ENCODE measurements at places on chromosomes 2 and 18. TPM values are rescaled to one million over a fixed set of nuclear protein-coding genes. Genes with fewer than 3 reads are reported as not detected.

The IL1RL1 gene
- total RNA-seq, result not detected

The MBD1 gene
- 103 TPM for total RNA-seq

DNA sequence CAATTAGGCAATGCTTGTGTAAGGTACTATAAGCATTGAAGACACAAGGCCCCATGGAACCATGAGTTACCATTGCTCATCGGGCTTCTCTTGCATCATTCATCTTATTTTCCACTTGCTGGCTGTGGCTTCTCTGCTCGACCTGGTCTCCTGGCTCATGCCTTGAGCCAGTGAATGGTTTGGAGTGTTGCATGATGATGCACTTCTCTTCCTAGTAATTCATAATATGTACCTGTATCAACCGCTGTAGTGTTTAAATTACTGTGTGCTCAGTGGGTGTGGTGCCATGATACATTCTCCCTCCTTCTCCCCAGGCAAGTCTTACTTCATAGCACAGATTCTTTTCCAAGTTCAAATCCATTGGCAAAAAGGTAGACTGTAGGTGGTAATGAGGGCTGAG lies 66.8 kb downstream of the ABCA12 start:
- H3K4me3 ChIP-seq, result no peak overlapping the region
- no peaks in the 10 kb centered on the region for H3K27me3 ChIP-seq
- no peak for DNase-seq
- no peak overlapping the region for H3K27ac ChIP-seq

DNA sequence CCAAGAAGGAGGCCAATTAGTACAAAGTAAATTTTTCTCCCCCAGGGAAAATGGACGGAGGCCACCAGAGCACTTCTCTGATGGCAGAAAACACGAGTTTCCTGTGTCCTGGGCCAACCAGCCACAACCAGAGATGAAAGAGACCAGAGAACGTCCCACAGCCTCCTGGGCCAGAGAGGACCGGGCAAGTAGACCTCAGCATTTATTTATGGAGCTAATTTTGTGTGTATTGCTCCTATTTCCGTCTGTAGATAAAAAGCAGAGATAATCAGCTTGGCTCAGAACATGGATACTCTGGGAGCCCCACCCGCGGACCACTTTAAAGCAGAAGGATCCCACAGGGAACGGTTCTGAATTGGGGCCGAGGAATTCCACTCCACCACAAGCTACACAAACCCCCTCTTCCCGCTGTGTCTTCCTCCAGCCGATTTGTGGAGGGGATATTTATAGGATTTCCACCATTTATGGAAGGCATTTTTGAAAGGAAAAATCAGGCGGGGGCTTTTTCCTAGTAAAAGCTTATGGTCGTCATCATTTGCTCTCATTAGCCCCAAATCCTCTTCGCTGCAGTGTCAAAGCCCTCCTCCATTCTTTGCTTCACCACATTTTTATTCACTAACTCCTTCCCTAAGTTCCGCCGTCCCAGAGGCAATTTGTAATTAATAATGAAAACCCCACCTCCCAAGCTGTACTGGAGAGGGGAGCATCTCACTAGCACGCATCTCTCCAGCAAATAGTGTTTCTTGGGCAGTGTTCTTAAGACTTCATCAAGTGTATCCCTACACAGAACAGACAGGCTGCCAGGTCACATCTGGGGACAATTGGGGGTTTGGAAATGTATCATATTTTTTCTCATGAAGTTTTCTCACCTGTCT lies 43.7 kb upstream of the TWIST2 start:
- no peak overlapping the region for H3K27ac ChIP-seq
- no peak overlapping the region for H3K4me3 ChIP-seq

GRCh38 chr2:44299635-44300034 lies 24.4 kb downstream of the SLC3A1 start:
- H3K4me3 ChIP-seq, result no peak overlapping the region
- H3K36me3 ChIP-seq, result no peaks in the 10 kb centered on the region
- H3K27me3 ChIP-seq, result no peaks in the 10 kb centered on the region
- no peak overlapping the region for H3K27ac ChIP-seq
- no peaks in the 10 kb centered on the region for H3K4me1 ChIP-seq
- DNase-seq, result no peak

GRCh38 chr18:12703664-12704063 lies 822 bp downstream of the PSMG2 start:
- DNase-seq, result no peak
- no peaks in the 10 kb centered on the region for H3K27me3 ChIP-seq
- peaks cover 30% of the 10 kb centered on the region for H3K36me3 ChIP-seq
- H3K27ac ChIP-seq, result peak overlapping the region; percentile 95
- peaks cover 25% of the 10 kb centered on the region for H3K4me1 ChIP-seq

Measured in CD4-positive, alpha-beta T cell (primary cell).